H4 (cell line): ENCODE measurements at places on chromosomes 4 and X.

DNA sequence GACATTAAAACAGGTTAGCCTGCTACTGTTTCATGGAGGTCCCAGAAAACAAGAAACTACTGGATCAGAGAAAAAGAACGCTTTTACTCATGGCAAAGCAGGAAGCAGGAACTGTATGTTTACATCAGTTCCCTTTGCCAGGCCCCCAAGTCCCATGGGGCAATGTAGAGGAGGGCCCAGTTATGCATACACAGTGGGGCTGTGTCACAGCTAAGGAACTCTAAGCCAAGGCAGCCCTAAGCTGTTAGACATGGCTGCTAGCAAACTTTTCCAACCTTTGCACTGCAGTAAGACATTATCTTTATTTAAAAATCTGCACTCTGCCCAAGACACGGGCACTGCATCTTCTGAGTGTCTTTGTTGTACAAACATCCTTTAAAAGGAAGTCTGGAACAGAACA, 975.8 kb downstream of the C4orf33 start:
- peak; percentile 14 for DNase-seq

DNA sequence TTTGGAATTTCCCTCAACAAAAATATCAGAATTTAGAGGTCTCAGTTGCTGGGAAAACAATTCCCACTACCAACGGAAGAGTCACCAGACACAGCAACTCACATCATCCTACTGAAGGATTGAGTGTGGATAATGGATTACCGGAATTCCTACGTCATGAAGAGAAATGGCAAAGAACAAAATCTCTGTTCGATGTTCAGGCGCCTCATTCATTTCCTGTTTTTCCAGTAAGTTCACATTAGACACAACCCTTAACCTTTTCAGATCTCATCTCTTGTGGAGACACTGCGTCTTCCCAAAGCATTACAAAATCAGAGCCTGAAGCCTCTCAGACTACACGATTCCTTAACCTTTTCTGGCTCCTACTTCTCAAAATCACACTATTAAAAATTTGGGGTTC, 58.5 kb upstream of the CPEB2 start:
- no peak for DNase-seq

- no peak for DNase-seq
Measured at GRCh38 chr4:108744307-108744706, 18.5 kb downstream of the ETNPPL start.

- no peak for DNase-seq
Measured at GRCh38 chr4:84677995-84678394, 95.1 kb downstream of the CDS1 start.
